Smooth muscle cell of bladder (primary cell): ENCODE measurements at places on chromosomes 2 and 18. TPM values are rescaled to one million over a fixed set of nuclear protein-coding genes. Genes with fewer than 3 reads are reported as not detected.

LIMS3 gene
- 2.8 and 5.2 TPM in 2 replicates for total RNA-seq

PASK gene
- total RNA-seq, result 1.3 TPM in 2 replicates

GLB1L gene
- 22.3 and 38.6 TPM in 2 replicates for total RNA-seq

NPPC gene
- total RNA-seq, result 0.28 and 0.43 TPM in 2 replicates

HOXD9 gene
- 0.18 and 0.28 TPM in 2 replicates for total RNA-seq

KCNJ3 gene
- not detected in 2 replicates for total RNA-seq

RTP5 gene
- total RNA-seq, result not detected in 2 replicates

IL1R2 gene
- 1.1 and 1.7 TPM in 2 replicates for total RNA-seq

TNFAIP6 gene
- total RNA-seq, result 104 and 350 TPM in 2 replicates

SCN3A gene
- 1.00 and 3.1 TPM in 2 replicates for total RNA-seq

ASB18 gene
- not detected in 2 replicates for total RNA-seq

FEV gene
- not detected in 2 replicates for total RNA-seq

CTAGE1 gene
- not detected in 2 replicates for total RNA-seq

IL18R1 gene
- 0.85 and 1.5 TPM in 2 replicates for total RNA-seq

AGXT gene
- total RNA-seq, result 0.14 TPM in 1 of 2 replicates, not detected in the other

NEDD4L gene
- 1.3 and 1.4 TPM in 2 replicates for total RNA-seq

SP140 gene
- total RNA-seq, result under 0.01 and 0.14 TPM in 2 replicates

CHPF gene
- 74.4 and 134 TPM in 2 replicates for total RNA-seq

CFAP65 gene
- not detected in 2 replicates for total RNA-seq

GTF2A1L gene
- 0.09 and 3.6 TPM in 2 replicates for total RNA-seq

SRD5A2 gene
- not detected in 2 replicates for total RNA-seq

TMEM200C gene
- 0.14 and 0.74 TPM in 2 replicates for total RNA-seq

MALL gene
- total RNA-seq, result 2.6 and 11.3 TPM in 2 replicates

RNU2-63P gene
- 325 TPM in 1 of 2 replicates, not detected in the other for total RNA-seq

UGT1A8 gene
- 0.37 and 0.71 TPM in 2 replicates for total RNA-seq

KIF5C gene
- total RNA-seq, result under 0.01 and 0.09 TPM in 2 replicates

THSD7B gene
- total RNA-seq, result 0.09 TPM in 1 of 2 replicates, not detected in the other

CMPK2 gene
- total RNA-seq, result 0.37 and 0.43 TPM in 2 replicates

SKA1 gene
- 6.6 and 8.1 TPM in 2 replicates for total RNA-seq

ASPRV1 gene
- 0.14 and 0.28 TPM in 2 replicates for total RNA-seq

NYAP2 gene
- total RNA-seq, result under 0.01 TPM in 1 of 2 replicates, not detected in the other

CAPN10 gene
- 20.1 TPM in 2 replicates for total RNA-seq

CIB4 gene
- total RNA-seq, result not detected in 2 replicates

IL36G gene
- not detected in 2 replicates for total RNA-seq

DSG4 gene
- total RNA-seq, result not detected in 2 replicates

ACKR3 gene
- 23.9 and 44.9 TPM in 2 replicates for total RNA-seq

ATP6V1B1 gene
- 0.18 and 0.71 TPM in 2 replicates for total RNA-seq

LYPD6B gene
- 0.18 and 2.0 TPM in 2 replicates for total RNA-seq

RAPGEF4 gene
- total RNA-seq, result 0.43 and 1.9 TPM in 2 replicates

RAMP1 gene
- total RNA-seq, result 10.1 and 10.5 TPM in 2 replicates

DSC2 gene
- total RNA-seq, result under 0.01 TPM in 1 of 2 replicates, not detected in the other

DNAJC5G gene
- not detected in 2 replicates for total RNA-seq

MREG gene
- 0.71 and 1.2 TPM in 2 replicates for total RNA-seq
